Colonic mucosa (tissue), 4 donors: ENCODE measurements at places on chromosomes 11 and 22. TPM values are rescaled to one million over a fixed set of nuclear protein-coding genes. Genes with fewer than 3 reads are reported as not detected.

DNA sequence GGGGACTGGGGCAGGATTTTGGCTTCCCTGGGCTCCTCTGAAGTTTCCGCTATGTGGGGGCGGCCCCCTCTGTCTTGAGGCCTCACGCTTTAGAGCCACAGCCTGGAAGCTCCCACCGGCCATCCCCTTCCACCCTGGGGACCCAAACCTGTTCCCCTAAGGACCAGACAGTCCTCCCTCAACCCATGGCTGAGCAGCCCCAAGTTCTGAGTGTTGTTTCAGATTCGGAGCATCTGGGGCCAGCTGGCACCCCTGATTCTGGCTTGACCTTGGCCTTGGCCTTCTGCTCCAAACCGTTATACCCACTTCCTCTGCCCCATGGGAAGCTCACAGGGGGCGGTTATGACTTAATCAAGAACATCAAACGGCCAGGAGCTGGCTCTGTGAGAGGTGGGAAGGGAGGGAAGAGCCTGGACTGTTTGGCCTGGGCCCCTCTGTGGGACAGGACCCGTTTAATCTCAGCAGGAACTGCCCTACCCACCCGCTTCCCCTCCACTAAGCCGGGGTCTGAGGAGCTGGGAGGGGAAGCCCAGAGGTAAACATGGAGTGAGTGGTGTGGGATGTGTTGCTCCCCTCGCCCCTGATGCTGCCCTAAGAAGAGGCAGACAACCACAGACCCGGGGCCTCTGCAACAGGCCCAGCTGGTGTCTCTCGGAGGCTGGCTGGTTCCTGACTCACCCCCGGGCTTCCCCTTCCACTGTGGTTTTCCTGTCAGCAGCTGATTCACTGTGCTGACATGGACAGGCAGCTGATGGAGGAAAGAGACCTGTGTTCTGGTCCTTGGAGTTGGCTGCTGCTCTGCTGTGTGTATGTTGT lies 3.4 kb downstream of the CD82 start:
- peak; percentile 67 for DNase-seq

- DNase-seq = no peak
Measured at GRCh38 chr22:45353786-45354185, 44.1 kb downstream of the FAM118A start.

GRCh38 chr11:76885390-76886097 lies 24.8 kb downstream of the ACER3 start:
- no peak for DNase-seq

DNA sequence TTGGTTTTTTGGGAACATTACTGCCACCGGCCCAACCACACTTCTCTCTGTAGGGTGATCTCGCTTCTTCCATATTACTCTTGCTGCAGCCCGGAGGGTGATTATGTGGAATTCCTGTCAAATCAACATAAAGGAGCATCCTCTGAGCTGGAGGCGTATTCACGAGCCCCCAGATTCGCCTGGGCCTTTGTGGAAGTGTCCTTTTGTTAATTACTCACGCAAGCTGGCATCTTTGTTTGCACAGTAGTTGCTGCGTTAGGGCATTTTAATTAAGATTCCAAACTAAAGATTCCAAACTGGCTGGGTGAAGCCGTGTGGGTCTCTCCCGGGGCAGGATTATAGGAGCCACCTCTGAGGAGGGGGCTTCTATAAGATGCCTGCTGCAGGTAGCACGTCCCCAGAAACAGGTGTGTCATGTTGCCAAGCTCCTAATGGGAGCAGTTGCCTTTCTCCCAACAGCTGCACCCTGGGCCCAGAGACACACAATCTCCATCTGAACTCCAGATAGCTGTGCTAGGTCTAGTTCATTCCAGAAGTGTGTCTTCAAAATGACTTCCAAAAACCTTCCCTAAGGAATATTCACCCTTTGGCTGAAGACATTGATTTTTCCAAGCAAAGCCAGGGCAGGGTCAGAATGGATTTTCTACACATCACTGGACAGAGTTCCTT lies 40.9 kb downstream of the SHISAL1 start:
- no peak for DNase-seq

DNA sequence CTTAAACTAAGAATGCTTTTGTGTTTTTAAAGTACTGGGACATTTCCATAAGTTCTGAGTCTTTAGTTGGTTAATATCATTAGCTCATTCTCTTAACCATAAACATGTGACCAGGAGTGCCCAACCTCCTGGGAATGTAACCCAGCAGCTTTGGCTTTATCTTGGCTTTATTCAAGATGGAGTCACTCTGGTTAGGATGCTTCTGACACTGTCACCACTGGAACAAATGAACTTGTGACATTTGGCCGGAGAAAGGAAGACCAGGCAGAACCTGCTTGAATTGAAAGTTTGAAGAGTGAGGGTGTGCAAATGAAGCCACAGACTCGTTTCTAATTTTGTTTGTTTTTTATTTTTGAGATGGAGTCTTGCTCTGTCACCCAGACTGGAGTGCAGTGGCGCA lies 54.6 kb downstream of the OSBP2 start:
- no peak for DNase-seq

GRCh38 chr11:35247428-35247827 lies 108.5 kb downstream of the CD44 start:
- no peak for DNase-seq

DNA sequence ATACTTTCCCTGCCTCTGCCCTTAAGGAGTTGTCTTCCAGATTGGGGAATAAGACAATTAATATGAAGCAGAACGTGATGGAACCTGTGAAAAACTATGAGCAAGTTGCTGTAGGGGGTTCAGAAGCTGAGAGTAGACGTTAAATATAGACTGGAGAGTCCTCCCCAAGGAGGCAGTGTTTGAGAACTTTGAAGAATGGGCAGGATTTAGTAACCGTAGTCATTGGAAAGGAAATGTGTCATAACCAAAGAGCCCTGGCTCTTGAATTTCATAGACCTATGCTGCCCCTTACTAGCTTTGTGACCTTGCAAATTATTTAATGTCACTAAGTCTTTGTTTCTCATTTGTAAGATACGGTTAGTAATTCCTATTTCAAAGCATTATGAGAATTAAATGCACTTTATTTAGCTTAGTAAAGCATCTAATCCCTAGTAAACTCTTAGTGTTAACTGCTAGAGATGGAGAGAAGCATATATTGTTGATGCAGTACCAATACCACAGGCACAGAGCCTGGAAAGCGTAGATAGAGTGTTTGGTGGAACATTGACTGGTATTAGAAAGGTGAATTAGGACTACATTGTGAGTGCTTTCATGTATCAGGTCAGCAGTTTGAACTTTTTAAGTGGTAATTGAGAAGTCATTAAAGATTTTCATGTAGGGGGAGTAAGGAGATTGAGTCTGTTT lies 54.1 kb downstream of the MCAM start:
- no peak for DNase-seq

DNA sequence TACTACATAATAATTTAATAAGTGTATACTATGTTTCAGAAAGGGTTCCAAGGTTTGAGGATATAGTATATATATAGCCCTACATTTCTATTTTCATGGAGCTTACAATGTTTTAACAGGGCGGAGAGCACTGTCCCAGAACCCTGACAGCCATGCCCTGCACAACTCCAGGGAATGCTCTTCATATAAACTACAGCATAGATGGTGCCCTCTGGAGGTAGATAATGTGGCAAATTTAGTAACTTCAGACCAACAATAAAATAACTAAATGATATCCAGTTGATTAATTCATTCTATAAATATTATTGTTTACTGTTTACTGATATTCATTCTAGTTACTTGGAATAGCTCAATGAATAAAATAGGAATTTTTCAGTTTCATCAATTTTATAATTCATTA lies 693.7 kb upstream of the CCDC179 start:
- no peak for DNase-seq

MYO7A gene
- total RNA-seq = 3.8 TPM

PDGFB gene
- 5.6 TPM for total RNA-seq

BEST1 gene
- 0.77 TPM for total RNA-seq

YPEL4 gene
- total RNA-seq = 0.98 TPM

CDCA5 gene
- 51.7 TPM for total RNA-seq

RBFOX2 gene
- total RNA-seq = 60.2 TPM

P2RX6 gene
- 0.62 TPM for total RNA-seq

NFRKB gene
- total RNA-seq = 18.5 TPM
